COLO829 (cell line): ENCODE measurements at places on chromosomes 16 and 17.

- DNase-seq, result no peak
These were observed 1.6 kb upstream of the ODF4 start for GRCh38 chr17:8337802-8338752.

DNA sequence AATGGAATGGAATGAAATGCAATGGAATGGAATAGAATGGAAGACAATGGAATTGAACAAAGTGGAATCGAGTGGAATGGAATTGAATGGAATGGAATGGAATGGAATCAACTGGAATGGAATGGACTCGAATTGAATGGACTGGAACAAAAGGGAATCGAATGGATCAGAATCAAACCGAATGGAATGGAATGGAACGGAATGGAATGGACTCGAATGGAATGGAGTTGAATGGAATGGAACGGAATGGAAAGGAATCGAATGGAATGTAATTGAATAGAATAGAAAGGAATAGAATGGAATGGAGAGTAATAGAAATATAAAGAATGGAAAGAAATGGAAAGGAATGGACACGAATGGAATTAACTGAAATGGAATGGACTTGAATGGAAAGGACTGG lies 475.2 kb upstream of the WSB1 start:
- no peak for DNase-seq

- no peak for DNase-seq
These were observed 146.9 kb downstream of the ANKFN1 start for GRCh38 chr17:56300144-56300543.

DNA sequence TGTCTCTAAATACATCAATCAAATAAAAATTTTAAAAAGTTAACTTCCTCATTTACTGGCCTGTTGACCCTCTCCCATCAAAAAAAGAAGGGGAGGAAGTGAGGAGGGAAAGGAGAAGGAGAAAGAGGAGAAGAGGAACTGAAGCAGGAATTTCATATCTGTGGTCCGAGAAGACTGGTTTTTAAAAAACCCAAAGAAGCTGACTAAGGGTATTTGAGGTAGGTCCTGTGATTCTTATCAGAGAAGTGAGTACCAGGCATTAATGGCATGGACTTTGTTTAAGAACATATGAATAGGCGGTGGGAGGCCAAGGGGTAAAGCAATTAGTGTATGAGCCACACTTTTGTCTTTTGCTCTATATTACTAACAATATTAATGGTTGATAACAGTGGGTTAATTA lies 2.0 kb downstream of the SLC46A1 start:
- no peak for DNase-seq

DNA sequence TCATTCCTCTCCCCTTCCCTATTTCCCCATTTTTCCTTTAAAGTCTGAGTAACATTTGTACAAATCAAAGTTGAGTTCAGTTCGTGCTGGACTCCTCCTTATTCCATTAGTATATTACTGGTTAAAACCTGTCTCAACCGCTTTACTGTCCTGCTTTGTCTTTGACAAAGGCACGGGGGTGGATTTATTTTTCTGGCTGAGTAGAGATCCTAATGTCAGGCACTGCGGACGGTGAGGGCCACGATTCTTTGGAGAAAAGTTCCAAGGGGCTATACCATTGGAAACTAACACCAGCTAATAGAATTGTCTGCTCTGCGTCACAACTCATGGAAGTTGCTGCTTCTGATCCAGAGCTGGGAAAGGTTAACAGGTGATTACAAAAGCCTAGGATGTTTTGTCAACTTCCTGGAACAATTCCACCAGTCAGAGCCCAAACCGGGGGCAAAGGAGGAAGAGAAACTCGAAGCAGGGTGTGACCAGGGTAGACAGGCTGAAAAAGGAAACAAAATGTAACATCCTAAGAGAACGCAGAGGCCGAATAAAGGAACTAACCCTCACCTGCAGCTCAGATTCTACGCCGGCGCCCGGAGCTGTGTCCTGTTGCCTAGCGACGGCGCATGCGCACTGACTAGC lies 12.4 kb downstream of the TAT start:
- no peak for DNase-seq

- DNase-seq, result no peak
These were observed 4.8 kb downstream of the ABCA10 start for GRCh38 chr17:69223809-69224208.

- no peak for DNase-seq
These were observed 8.3 kb downstream of the ABAT start for GRCh38 chr16:8682551-8683259.

GRCh38 chr17:76088868-76089576 lies 10.0 kb downstream of the ZACN start:
- no peak for DNase-seq

- no peak for DNase-seq
These were observed 877.4 kb upstream of the GOT2 start for GRCh38 chr16:59611556-59611955.

- no peak for DNase-seq
These were observed 6.8 kb downstream of the KRT37 start for GRCh38 chr17:41417576-41418015.

DNA sequence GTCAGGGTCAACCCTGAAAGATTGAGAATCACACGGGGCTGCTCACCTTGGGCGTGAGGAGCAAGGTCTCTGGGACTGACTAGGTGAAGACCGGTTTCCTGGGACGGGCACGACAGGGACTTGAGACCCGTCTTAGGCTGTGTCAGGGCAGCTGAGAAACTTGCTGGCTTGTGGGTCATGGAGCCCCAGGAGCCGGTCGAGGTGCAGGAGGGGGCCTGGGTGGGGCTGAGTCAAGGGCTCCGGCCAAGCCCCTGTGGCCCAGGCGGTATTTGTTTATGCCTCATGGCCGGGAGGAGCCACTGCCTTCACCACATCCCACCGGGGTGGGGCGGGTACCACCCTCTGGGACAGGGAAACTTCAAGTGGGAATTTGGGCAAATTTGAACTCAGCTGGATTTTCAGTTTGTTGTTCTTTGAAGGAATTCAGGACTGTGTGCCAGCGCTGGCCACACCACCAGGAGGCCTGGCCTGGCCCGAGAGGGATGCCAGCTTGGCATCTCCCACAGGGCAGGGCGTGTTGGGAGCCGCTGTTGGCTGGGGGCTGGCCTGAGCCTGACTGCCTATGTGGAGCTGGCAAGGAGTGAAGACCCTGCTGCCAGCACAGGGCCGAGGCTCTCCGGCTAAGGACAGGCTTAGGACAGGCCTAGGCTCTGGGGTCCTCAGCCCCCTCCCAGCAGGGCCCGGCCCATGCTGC lies 116.1 kb downstream of the METRNL start:
- no peak for DNase-seq

- DNase-seq, result no peak
These were observed 16.6 kb downstream of the TRPV2 start for GRCh38 chr17:16432017-16432416.
